ENCODE measurements at places on chromosomes 6 and 20. TPM values are rescaled to one million over a fixed set of nuclear protein-coding genes. Genes with fewer than 3 reads are reported as not detected.
A peak's percentile ranks its signal among the peaks of the same experiment; 100 is the strongest.

- DNase-seq: no peak
Measured at GRCh38 chr6:79377888-79378348, 143.4 kb upstream of the HMGN3 start.

DNA sequence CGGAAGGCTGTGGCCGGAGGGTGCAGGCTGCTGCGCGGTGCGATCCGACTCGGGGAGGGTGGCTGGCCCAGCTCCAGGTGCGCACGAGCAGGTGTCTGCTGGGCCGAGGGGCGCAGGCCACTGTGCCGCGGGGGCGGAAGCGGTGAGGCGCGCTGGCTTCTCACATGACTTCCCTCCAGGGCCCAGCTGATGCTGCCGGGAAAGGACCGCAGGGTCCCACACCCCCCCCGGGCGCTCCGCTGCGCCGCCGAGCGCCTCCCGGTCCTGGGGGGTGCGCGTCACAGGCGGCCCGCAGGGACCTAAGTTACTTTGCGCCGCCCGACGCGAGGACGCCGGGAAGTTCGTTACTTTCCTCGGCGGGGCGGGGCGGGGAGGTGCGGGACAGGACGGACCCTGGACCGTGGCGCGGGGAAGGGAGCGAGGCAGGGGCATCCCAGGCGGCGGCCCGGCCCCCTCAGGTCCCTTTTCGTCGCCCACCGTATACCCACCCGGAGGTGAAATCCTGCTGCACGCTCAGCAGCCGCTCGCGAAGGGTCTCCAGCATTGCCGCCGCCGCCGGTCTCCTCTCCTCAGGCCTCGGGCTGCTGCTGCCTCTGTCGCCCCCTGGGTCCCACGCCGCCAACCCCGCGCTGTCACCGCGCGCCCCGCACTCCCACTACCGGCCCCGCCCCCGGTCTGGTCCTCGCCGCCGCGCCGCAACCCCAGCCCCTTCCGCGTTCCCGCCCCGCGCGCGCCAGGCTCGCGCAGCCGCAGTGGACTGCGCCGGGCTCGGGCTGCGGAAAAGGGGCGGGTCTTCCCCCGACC is at the start of gene DTNBP1:
Gene DTNBP1 (minus strand): TSS at position 703 of the 804 bp plus-strand sequence. CDS start 159 bp downstream, at position 544.
- peak; percentile 82 for DNase-seq

- DNase-seq: no peak
Measured at GRCh38 chr6:90160013-90160412, 136.6 kb downstream of the BACH2 start.

DNA sequence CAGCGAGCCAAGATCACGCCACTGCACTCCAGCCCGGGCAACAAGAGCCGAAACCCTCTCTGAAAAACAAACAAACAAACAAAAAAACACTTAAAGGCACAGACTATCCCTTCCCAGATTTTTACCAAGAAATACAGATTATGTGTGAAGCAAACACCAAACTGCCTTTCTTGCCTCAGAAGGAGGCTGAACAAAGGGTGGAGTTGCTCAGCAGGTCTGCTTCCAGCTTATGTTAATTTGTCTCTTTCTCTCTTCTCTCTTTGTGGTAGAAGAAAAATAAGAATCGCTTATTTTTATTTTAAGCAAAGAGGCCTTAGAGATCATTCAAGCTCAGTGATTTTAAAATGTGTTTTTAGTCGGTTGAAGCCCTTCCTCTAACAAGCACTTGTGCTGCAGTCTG is 14.2 kb downstream of the TUBB2A start:
- DNase-seq: no peak

GRCh38 chr6:154548130-154548830 is 37.8 kb upstream of the CNKSR3 start:
- DNase-seq: no peak

DNA sequence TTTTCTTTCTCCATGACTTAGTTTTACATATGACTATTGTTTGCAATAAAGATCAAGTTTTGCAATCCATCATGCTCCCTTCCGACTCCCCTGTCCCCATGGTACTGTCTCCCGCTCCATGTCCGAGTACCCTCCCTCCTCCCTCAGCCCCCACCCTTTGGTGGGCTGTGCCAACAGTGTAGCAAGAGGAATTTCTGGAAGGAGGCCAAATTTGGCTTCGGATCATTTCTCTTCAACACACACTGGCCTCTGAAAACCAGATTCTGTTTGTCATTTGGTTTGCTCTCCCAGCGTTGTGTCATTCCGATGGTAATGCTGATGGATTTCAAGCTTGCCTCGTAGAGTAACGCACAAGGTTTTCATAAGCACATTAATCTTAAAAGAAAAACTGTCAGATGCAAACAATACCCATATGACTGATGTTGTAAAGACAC is 22.9 kb upstream of the PAX1 start:
- DNase-seq: no peak

DNA sequence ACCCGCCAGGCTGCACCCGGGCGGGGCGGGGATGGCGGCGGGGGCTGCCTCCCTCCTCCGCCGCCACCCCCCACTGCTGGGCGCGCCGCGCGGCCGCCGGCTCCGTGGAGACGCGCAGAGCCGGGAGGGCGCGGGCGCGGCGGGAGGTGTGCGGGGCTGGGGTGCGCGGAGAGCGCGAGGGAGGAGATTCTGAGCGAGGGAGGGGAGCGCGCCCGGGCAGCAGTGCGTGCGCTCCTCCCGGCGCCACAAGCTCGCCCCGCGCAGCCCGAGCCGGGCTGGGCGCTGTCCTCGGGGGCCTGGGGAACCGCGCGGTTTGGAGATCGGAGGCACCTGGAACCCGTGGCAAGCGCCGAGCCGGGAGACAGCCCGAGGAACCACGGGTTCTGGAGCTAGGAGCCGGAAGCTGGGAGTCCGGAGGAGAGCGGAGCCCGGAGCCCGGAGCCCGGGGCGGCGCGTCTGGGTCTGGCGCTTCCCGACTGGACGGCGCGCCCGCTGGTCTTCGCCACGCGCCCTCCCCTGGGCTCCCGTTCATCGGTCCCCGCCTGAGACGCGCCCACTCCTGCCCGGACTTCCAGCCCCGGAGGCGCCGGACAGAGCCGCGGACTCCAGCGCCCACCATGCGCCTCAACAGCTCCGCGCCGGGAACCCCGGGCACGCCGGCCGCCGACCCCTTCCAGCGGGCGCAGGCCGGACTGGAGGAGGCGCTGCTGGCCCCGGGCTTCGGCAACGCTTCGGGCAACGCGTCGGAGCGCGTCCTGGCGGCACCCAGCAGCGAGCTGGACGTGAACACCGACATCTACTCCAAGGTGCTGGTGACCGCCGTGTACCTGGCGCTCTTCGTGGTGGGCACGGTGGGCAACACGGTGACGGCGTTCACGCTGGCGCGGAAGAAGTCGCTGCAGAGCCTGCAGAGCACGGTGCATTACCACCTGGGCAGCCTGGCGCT is at the start of gene NTSR1:
Gene NTSR1 (plus strand): TSS at position 246 of the 946 bp plus-strand sequence. CDS start 372 bp downstream, at position 618.
- no peak for DNase-seq

DNA sequence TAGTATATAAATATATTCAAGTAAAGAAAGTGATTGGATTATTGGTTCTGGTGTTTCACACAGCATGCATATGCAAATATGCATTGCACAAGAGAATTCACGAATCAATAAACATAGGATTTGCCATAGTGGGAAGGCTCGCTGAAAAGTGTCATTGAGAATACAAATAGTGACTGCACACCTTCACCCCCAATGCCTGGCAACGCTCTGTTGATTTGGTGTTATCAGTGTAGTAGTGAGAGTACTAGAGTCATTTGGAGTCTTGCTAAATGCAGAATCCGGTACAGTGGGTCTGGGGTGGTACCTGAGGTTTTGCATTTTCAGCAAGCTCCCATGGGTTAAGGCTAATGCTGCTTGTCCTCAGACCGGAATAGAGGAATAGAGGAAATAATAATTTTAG is 49.7 kb upstream of the NAA20 start:
- no peak for DNase-seq

DNA sequence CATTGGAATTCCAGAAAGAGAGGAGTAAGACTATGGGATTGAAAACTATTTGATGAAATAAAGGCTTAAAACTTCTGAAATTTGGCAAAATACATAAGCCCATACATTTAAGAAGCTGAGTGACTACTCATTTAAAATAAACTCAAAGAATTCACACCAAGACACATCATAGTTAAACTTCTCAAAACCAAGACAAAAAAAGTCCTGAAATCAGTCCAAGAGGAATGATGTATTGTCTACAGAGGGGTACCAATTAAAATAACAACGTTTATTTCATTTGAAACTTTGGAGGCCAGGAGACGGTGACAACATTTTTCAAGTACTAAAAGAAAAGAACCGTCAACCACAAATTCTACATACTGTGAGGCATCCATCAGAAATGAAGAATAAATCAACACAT is 841.4 kb upstream of the MAP3K7 start:
- no peak for DNase-seq

GRCh38 chr20:37880726-37881591 is 22.0 kb upstream of the VSTM2L start:
- no peak for DNase-seq

DNA sequence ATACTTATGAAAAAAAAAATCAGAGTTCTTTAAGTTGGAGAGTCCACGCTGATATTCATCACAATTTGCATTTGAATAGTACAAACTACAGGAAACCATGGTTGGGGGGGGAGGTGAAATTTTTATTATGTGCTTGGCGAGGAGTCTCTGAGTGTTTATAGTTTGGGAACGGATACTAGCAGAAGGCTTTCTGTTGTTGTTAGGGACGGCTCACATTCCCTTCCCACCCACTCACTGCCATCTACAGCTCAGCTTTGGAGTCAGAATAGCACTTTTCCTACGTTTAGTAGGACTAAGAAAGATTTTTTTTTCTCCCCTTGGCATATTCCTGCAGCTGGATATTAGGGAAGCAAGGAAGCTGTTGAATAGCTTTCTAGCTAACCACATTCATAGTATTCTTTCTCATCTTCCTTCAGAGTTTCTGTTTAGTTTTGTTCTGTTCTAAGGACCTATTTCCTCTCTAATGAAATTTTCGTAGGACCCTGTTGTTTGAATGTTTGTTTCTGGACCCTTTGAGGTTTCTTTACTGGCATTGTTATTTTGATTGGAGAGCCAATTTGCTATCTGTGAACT is 235.1 kb upstream of the ZNF217 start:
- no peak for DNase-seq

DNA sequence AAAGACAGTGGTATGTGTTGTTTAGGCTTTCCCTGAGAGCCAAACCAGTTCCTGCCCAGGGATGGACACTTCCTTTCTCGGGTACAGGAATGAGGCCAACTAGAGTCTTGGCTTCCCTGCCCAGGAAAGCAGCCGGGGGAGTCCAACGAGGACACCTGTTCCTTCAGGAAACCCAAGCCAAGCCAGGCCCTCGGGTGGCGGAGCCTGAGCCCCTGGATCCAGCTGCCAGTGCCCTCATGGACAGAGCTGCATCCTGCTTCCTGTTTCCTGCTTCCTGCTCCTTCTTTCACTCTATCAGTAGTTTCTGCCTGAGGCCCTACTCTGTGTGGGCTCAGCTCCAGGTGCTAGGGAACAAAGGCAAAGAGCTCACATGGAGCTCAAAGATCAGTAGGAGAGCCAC is 7.9 kb upstream of the SIRPA start:
- DNase-seq: no peak

GRCh38 chr20:44576297-44576696 is 6.1 kb upstream of the PKIG start:
- peak; percentile 36 for DNase-seq

GRCh38 chr20:33746325-33746998 is 14.7 kb downstream of the ZNF341 start:
- DNase-seq: no peak

DNA sequence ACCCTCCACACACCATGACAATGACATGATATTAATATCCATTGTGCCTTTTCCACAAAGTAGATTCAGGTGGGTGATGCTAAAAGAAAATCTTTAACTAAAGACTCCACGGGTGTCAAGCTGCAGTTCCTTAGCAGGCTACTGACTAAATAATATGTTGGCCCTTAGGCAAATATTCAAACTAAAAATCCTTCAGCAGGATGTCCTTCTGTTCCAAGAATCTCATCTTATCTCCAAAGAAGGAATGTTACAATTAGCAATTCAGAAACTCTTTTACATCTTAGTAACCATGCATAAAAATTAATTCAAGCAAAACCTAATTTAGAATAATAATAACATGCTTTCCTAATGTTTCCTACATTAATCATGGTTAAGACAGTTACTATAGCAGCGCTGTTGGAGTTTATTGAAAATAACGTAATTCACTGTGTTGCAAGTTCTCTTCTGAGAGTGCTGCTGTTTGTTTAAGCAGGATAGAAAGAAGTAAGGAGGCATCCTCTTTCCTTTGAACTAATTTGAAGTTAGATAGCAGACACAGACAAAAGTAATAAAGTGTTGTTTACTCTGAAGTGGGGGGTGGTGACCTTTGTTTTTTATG is 414.8 kb upstream of the CDH4 start:
- no peak for DNase-seq

DNA sequence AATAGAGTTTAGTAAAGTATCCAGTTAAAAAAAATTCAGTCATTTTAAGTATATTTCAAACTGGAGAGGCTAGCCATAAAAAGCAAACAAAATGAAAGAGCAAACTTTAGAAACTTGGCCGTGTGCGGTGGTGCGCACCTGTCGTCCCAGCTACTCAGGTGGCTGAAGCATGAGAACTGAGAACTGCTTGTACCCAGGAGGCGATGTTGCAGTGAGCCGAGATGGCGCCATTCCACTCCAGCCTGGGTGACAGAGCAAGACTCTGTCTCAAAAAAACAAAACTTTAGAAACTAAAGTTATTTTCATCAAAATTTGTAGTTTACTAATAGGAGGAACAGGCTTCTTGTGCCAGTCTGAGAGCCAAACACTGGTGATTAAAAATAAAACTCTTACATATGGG is 100.2 kb upstream of the POPDC3 start:
- no peak for DNase-seq

GRCh38 chr6:161711515-161711914 is 437.7 kb upstream of the AGPAT4 start:
- DNase-seq: no peak

GRCh38 chr20:8043687-8044282 is 24.2 kb upstream of the TMX4 start:
- DNase-seq: peak; percentile 49

DNA sequence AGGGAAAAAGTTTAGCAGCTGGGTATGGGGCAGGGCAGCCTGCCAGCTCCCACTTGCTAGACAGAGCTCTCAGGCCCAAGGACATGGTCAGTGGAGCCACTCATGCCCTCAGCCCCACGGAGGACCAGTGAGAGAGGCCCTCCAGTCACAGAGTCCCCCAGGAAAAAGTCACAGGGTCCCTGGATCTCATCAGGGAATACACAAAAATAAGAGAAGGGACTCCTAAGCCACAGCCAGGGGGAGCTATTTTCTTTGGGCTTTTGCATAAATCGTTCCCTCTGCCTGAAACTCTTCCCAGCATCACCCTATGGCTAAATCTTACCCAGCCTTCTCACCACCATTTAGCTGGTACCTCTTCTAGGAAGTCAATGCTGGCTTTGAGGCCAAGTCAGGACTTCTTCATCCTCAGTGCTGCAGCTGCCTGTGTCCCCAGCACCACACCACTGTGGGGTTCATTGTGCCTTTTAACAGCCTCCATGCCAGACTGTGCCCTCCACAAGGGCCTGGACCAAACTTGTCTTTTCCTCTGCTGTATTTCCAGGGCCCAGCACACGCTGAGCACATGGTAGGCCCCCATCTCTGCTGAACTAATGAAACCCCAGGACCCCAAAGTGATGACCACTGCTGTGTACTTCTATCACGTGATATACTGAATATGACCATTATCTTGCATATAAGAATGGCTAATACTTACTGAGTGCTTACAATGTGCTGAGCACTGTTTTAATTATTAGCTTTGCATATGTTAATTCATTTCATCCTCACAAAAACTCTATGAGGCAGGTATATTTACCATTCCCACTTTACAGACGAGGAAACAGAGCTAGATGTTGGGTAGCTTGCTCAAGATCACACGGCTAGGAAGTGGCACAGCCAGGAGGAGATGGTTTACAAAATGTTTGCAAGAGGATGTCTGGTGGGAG is 2.0 kb downstream of the ZNF335 start:
- DNase-seq: peak; percentile 54

Gene NELFCD
- total RNA-seq: 89.0 TPM

Gene CST4
- not detected for total RNA-seq

Gene ANGPT4
- total RNA-seq: not detected

Gene RAD21L1
- total RNA-seq: not detected

All from activated CD8-positive, alpha-beta T cell treated with anti-CD3 and anti-CD28 coated beads, Interleukin-2, amount 10 ng/mL, durations not matched to agents 7 days and 5 days (primary cell).